ENCODE measurements at places on chromosomes 4 and X.

- no peak for DNase-seq
Observed at GRCh38 chr4:113012122-113012725, 37.2 kb upstream of the ANK2 start.

- no peak for DNase-seq
Observed at GRCh38 chr4:87409420-87409939, 12.9 kb upstream of the NUDT9 start.

- no peak for DNase-seq
Observed at GRCh38 chr4:146585761-146586333, 52.8 kb upstream of the POU4F2 start.

GRCh38 chr4:183807420-183808096 lies 97.5 kb upstream of the STOX2 start:
- DNase-seq, result no peak

Data from effector memory CD4-positive, alpha-beta T cell (primary cell).